Transverse colon (tissue), 4 donors: ENCODE measurements at places on chromosomes 3 and 15. TPM values are rescaled to one million over a fixed set of nuclear protein-coding genes. Genes with fewer than 3 reads are reported as not detected.

Gene SETD5
- total RNA-seq, result 108 TPM

Gene NANOGP8
- 1.1 TPM for total RNA-seq

Gene NRG4
- total RNA-seq, result not detected

Gene GOLGA8K
- total RNA-seq, result not detected

Gene TGM5
- total RNA-seq, result 12.1 TPM

Gene CXCR6
- 3.3 TPM for total RNA-seq

Gene ZBED2
- not detected for total RNA-seq

Gene PRSS50
- total RNA-seq, result not detected

Gene ST3GAL6
- 2.2 TPM for total RNA-seq

Gene SPG21
- 67.2 TPM for total RNA-seq

DNA sequence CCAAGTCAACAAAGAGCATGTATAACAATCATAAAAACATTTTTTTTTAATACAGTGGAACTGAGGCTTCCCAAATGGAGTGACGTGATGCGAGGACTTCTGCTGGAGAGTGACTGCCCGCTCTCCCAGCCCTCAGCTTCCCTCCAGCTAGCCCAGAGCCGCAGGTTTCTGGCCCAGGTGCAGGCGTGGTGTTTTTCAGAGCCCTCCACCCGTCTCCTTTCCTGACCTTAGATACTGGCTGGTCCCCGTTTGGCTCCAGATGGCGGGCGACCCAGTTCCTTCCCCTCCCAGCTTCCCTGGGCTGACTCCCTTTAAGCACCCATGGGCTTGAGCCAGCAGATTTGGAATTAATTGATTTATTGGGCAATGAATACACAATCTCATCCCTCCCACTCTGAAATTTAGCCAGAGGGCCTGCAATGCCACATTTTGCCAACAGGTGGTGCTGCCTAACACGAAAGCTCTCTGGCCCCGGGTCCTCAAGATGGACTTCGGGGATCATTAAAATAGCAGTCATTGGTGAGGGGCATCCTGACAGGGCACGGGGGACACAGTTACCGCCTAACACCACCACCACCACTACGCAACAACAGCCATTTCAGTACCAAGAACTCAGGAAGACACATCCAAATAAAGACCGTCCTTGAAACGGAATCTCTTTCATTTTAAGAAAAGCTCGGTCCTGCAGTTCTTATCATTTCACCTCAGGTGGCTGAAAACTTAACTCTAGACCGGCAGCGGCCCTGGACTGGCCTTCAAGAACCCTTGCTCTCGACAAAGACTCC lies 47.5 kb upstream of the MUC4 start:
- no peaks in the 10 kb centered on the region for H3K4me1 ChIP-seq
- DNase-seq, result peak; percentile 78
- no peaks in the 10 kb centered on the region for H3K36me3 ChIP-seq
- no peak overlapping the region for H3K4me3 ChIP-seq

GRCh38 chr15:78077053-78077870 lies at the start of gene TBC1D2B:
TSS of gene TBC1D2B (minus strand) at chr15:78077711. CDS start at chr15:78077652, 59 bp downstream.
- H3K4me3 ChIP-seq, result peak within 1 kb of the TSS; percentile 97
- DNase-seq, result peak; percentile 76
- H3K36me3 ChIP-seq, result no peaks in the 10 kb centered on the region
- peaks cover 60% of the 10 kb centered on the region for H3K4me1 ChIP-seq
- H3K27me3 ChIP-seq, result no peaks in the 10 kb centered on the region

- DNase-seq, result no peak
- no peaks in the 10 kb centered on the region for H3K27me3 ChIP-seq
- no peaks in the 10 kb centered on the region for H3K4me1 ChIP-seq
- no peak overlapping the region for H3K4me3 ChIP-seq
- H3K27ac ChIP-seq, result no peak overlapping the region
Measured at GRCh38 chr15:66210684-66211083, 42.9 kb downstream of the MEGF11 start.

GRCh38 chr3:193803288-193803687 lies 210.3 kb downstream of the OPA1 start:
- no peaks in the 10 kb centered on the region for H3K36me3 ChIP-seq
- H3K4me3 ChIP-seq, result no peak overlapping the region
- no peak overlapping the region for H3K27ac ChIP-seq

GRCh38 chr15:57337868-57338411 lies 38.4 kb upstream of the CGNL1 start:
- no peak for DNase-seq
- H3K36me3 ChIP-seq, result no peaks in the 10 kb centered on the region
- no peak overlapping the region for H3K4me3 ChIP-seq
- H3K27ac ChIP-seq, result no peak overlapping the region
- H3K4me1 ChIP-seq, result no peaks in the 10 kb centered on the region

- H3K27me3 ChIP-seq, result no peaks in the 10 kb centered on the region
- H3K27ac ChIP-seq, result peak overlapping the region; percentile 34
- peaks cover 19% of the 10 kb centered on the region for H3K4me1 ChIP-seq
- H3K36me3 ChIP-seq, result no peaks in the 10 kb centered on the region
Measured at GRCh38 chr3:172170841-172171240, 131.5 kb downstream of the FNDC3B start.

DNA sequence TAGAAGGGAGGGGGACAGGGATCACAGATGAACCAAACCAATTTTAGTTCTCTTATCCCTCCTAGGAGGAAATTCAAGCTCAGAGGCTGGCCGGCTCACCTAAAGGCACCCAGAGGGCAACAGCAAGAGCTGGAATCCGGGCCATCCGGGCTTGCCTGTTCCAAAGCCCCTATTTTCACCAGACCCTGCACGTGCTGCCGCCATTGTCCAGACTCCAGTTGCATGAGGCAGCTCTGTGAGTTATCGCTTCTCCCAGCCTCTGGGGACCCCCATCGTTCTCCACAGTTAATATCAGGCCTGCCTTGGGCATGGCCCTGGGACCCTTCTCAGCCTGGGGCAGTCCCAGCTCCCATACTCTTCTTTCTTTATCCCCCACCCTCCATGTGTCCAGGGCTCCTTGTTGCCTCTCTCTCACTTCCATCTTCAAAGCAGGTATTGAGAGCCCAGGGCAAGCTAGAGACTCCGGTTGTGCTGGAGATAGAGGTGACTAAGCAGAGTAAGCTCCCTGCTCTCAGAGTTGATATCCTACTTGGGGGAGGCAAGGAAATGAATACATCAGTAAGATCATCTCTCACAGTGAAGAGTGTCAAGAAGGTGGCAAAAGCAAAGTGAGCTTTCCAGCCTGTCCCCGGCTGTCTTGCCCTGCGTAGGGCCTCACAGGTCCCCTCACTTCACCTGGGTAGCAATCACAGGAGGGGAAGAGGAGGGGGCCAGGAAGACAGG lies 322.8 kb downstream of the UACA start:
- H3K27ac ChIP-seq, result no peak overlapping the region
- no peaks in the 10 kb centered on the region for H3K36me3 ChIP-seq
- DNase-seq, result no peak
- no peaks in the 10 kb centered on the region for H3K27me3 ChIP-seq
- H3K4me3 ChIP-seq, result no peak overlapping the region

DNA sequence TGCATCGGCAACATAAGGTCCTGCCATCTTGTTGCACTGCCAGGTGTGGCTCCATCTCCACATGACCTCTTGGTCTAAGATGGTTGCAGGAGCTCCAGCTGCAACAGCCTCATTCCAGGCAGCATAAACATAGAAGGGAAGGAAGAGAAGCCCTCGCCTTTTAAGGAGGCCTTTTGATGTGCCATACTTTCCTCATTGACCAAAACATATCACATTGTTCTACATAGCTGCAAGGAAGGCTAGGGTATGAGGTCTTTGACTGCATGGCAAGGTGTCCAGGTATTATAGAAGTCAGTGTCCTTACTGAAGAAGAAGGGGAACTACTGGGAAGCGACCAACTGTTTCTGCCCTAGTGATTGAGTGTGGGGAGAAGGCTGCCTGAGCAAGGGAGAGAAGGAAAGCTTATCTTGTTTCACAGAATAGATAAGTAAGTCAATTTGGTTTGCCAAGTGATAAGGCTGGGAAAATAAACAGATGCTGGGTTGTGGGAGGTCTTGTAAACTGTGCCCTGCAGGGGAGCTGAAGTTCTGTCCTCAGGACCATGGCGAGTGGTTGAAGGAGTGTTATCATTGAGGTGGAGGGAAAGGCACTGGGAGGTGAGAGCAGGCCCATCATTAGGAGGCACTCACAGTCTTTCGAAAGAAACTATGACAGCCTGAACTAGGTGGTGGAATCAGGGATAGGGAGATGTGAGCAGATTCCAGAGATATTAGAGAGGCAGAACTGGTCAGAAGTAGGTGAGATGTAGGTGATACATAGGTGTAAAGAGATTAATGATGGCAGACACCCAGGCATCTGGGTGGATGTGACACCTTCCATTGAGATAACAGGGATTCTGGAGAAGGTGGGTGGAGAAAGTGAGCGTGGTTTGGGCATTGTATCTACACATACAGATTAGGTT lies 93.8 kb upstream of the IGF1R start:
- DNase-seq, result no peak
- H3K27me3 ChIP-seq, result no peaks in the 10 kb centered on the region
- no peaks in the 10 kb centered on the region for H3K4me1 ChIP-seq
- no peak overlapping the region for H3K4me3 ChIP-seq
- H3K27ac ChIP-seq, result no peak overlapping the region
- H3K36me3 ChIP-seq, result no peaks in the 10 kb centered on the region

DNA sequence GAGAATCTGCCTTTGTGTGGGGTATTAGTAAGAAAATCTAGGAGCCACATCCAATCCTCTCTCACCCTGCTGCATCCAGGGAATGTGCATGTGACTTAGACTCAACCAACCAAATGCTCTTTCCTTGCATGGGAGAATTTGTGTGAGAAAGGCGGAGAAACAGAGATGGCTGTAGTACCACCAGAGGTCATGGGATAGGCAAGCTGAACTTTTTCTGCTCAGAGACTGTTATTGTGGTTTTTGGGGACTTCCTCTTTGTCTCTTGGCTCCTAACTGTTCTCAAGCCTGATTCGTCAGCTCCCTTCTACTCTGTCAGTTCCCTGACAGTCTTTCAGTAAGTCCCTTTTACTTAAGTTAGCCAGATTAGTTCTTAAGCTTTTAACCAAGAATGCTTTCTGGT lies 2.6 kb upstream of the ZSCAN2 start:
- H3K36me3 ChIP-seq, result no peaks in the 10 kb centered on the region
- H3K27me3 ChIP-seq, result no peaks in the 10 kb centered on the region
- no peak for DNase-seq
- no peak overlapping the region for H3K27ac ChIP-seq

DNA sequence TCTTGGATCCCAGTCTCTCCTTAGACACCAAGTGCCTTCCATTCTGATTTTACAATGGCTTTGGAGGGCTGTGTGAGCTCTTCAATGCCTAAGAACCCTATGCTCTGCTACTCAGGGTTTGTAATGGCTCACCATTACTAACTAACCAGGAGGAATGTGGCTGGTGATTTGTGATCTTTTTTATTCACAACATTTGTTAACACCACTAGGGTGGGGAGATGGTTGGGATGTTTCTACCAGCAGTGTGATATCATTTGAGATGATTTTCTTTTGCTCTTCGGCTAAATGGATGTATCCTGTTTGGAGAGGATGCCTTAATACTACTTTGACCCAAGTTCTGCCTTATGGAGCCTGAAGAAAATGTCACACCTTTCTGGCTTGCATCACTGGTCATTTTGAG lies 226.9 kb downstream of the MFSD1 start:
- no peak for DNase-seq
- H3K4me3 ChIP-seq, result no peak overlapping the region
- no peaks in the 10 kb centered on the region for H3K27me3 ChIP-seq
- no peak overlapping the region for H3K27ac ChIP-seq
- H3K4me1 ChIP-seq, result no peaks in the 10 kb centered on the region

DNA sequence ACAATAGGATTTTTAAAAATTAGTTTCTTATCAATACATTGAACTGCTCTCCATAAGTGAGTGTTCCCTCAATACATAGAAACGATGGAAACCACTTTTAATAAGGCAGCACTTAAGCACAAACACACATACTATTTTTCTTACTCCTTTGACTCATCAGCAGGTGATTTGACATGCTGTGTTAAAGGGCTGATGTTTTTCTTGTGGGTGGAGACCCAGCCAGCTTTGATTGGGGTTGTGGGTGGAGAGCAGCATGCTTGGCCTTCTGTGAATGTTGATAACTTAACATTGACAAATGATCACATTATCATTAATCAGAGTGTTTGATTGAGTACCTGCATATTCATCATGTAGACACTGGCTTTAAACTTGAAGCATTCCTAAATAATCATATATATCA lies 223.0 kb upstream of the DPH6 start:
- H3K27ac ChIP-seq, result no peak overlapping the region
- H3K4me1 ChIP-seq, result no peaks in the 10 kb centered on the region
- no peak overlapping the region for H3K4me3 ChIP-seq
- no peak for DNase-seq

- H3K36me3 ChIP-seq, result no peaks in the 10 kb centered on the region
- no peaks in the 10 kb centered on the region for H3K27me3 ChIP-seq
- DNase-seq, result peak; percentile 63
- no peak overlapping the region for H3K4me3 ChIP-seq
- no peak overlapping the region for H3K27ac ChIP-seq
Measured at GRCh38 chr15:93179072-93179471, 90.1 kb upstream of the RGMA start.

DNA sequence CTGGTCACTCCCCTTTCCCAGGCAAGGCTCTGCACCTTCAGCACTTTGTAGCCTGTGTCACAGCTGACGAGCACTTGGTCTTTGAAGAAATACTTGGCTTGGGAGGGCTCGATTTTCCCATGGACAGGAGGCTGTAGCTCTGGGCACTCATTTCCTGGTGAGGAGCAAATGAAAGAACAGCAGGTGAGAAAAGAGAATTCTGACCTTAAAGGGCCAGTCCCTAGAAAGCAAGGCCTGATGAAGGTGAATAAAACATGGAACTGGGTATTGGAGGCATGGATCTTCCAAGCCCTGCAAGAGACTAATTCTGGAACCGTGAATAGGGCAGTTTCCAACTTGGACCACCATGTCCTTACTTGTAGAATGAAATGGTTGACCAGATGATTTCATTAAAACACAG lies 39.9 kb downstream of the MASP1 start:
- H3K4me3 ChIP-seq, result no peak overlapping the region
- no peaks in the 10 kb centered on the region for H3K36me3 ChIP-seq
- no peak overlapping the region for H3K27ac ChIP-seq

DNA sequence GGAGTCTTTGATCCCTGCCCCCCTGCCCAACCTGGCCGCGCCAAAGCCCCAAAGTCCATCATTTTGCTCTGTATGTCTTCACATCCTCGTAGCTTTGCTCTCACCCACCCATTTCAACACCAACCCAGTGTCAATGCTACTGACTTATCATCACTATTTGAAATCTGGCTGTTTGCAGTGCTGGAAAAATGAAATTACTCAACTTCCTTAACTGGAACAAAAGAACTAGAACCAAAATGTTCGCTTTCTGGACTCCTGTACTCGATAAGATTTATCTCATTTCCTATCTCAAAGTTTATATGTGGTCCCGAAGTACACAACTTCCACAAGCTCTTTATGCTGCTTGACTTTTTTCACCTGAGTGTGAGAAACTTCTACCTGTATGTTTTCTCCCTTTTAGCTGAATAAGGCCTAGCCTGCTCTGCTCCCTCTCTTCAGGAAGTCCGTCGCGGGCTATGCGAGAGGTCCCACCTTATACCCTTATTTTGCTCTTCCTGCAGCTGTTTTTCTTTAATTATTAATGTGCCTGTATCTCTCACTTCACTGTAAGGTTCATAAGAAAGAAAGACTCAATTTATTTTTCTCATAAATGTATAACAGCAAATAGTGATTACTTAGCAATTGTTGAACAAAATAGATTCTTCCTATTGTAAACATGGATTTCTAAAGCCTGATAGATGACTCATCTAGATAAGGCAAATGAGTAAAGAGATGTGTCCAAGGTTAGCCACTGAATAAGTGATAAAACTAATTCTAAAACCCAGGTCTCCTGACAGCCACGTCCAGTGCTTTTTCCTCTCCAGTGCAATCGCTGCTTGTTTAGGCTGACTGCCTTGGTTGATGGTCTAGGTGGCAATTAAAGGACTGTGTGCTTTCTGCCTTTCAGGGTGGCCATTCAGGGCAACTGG lies 464.1 kb upstream of the TPRG1 start:
- H3K36me3 ChIP-seq, result no peaks in the 10 kb centered on the region
- H3K4me1 ChIP-seq, result peaks cover 14% of the 10 kb centered on the region
- H3K27ac ChIP-seq, result no peak overlapping the region
- no peak overlapping the region for H3K4me3 ChIP-seq
- DNase-seq, result no peak
- no peaks in the 10 kb centered on the region for H3K27me3 ChIP-seq
